HCT116 (cell line): ENCODE measurements at places on chromosomes 2 and 18. TPM values are rescaled to one million over a fixed set of nuclear protein-coding genes. Genes with fewer than 3 reads are reported as not detected.

- no peaks in the 10 kb centered on the region for H3K4me1 ChIP-seq
- H3K27me3 ChIP-seq = no peaks in the 10 kb centered on the region
- no peak overlapping the region for H3K4me3 ChIP-seq
- H3K36me3 ChIP-seq = no peaks in the 10 kb centered on the region
- no peak for DNase-seq
These were observed 53.6 kb downstream of the PKDCC start for GRCh38 chr2:42101206-42102023.

The AQP4 gene
- total RNA-seq = 0.07 TPM

GRCh38 chr2:111235192-111236015 is 114.7 kb downstream of the BCL2L11 start:
- H3K27ac ChIP-seq = no peak overlapping the region
- no peaks in the 10 kb centered on the region for H3K27me3 ChIP-seq
- H3K4me3 ChIP-seq = no peak overlapping the region

The NR4A2 gene
- 17.9 TPM for total RNA-seq

DNA sequence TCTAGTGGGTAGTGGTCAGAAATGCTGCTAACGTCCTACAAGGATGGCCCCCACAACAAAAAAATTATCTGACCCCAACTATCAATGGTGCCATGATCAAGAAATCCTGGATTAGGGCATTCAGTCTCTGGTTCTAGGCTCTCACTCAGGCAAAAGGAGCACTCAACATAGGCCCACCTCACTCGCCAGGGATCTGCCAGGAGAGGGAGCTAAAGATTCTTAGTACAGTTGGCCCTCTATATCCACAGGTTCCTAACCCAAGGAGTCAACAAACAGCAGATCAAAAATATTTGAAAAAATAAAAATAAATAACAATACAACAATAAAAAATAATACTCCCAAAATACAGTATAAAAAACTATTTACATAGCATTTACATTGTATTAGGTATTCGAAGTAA is 10.0 kb downstream of the SLC4A5 start:
- H3K4me3 ChIP-seq = no peak overlapping the region
- peak; percentile 19 for DNase-seq
- H3K27me3 ChIP-seq = no peaks in the 10 kb centered on the region
- H3K27ac ChIP-seq = no peak overlapping the region
- no peaks in the 10 kb centered on the region for H3K4me1 ChIP-seq
- no peaks in the 10 kb centered on the region for H3K36me3 ChIP-seq

GRCh38 chr2:16250886-16251285 is 310.5 kb downstream of the MYCN start:
- no peaks in the 10 kb centered on the region for H3K4me1 ChIP-seq
- no peaks in the 10 kb centered on the region for H3K36me3 ChIP-seq
- H3K27me3 ChIP-seq = peaks cover 16% of the 10 kb centered on the region; the same call in 1 of the 2 replicates
- no peak overlapping the region for H3K4me3 ChIP-seq
- H3K27ac ChIP-seq = no peak overlapping the region
- no peak for DNase-seq

The OR6B2 gene
- total RNA-seq = not detected

DNA sequence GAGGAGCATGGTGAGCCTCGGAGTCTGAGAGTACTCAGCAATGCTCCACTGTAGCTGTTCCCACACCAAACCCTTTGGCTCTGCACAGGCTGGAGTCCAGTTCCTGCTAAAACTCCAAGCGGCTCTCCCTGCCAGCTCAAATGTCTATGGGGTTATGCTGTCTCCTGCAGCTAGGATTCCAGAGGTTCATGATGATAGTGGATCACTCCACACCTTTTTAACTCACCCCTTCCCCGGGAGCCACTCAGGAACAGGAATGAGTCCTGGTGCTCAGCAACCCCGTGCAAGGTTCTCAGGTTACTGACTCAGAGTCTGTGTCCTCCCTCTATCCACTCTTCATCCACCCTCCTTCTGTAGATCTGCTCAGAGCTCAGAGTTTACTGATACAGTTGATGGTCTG is 410.0 kb downstream of the CDH19 start:
- no peaks in the 10 kb centered on the region for H3K27me3 ChIP-seq
- DNase-seq = no peak
- no peaks in the 10 kb centered on the region for H3K36me3 ChIP-seq
- H3K4me3 ChIP-seq = no peak overlapping the region
- H3K4me1 ChIP-seq = no peaks in the 10 kb centered on the region

GRCh38 chr18:34709750-34710441 is at the start of gene DTNA:
DTNA (plus strand) TSS chr18:34710298; CDS start chr18:34755977, 45,679 bp downstream.
- peaks cover 20% of the 10 kb centered on the region for H3K4me1 ChIP-seq
- H3K27ac ChIP-seq = no peak within 1 kb of the TSS
- H3K4me3 ChIP-seq = no peak within 1 kb of the TSS
- H3K36me3 ChIP-seq = no peaks in the 10 kb centered on the region
- H3K27me3 ChIP-seq = no peaks in the 10 kb centered on the region

GRCh38 chr2:238554468-238555315 is 128.0 kb downstream of the ASB1 start:
- H3K27ac ChIP-seq = no peak overlapping the region
- H3K4me1 ChIP-seq = no peaks in the 10 kb centered on the region
- no peak overlapping the region for H3K4me3 ChIP-seq
- H3K36me3 ChIP-seq = no peaks in the 10 kb centered on the region
- no peaks in the 10 kb centered on the region for H3K27me3 ChIP-seq
- DNase-seq = no peak
